Epithelial cell of umbilical artery (primary cell): ENCODE measurements at places on chromosomes 12 and 14. TPM values are rescaled to one million over a fixed set of nuclear protein-coding genes. Genes with fewer than 3 reads are reported as not detected.

TMTC1 gene
- 2.6 and 16.7 TPM in 2 replicates for total RNA-seq

FUT8 gene
- total RNA-seq: 36.7 and 53.3 TPM in 2 replicates

FAM90A1 gene
- total RNA-seq: 0.15 TPM in 1 of 2 replicates, not detected in the other

MAGOHB gene
- 16.2 and 21.4 TPM in 2 replicates for total RNA-seq

ADAMTS20 gene
- not detected in 2 replicates for total RNA-seq

RAB15 gene
- 6.2 and 7.9 TPM in 2 replicates for total RNA-seq

RIPK3 gene
- 5.5 and 6.7 TPM in 2 replicates for total RNA-seq

RNU4-1 gene
- under 0.01 TPM in 2 replicates for total RNA-seq

POLE2 gene
- total RNA-seq: 14.9 and 16.6 TPM in 2 replicates

SETD3 gene
- total RNA-seq: 63.8 and 67.6 TPM in 2 replicates

CLEC1A gene
- 18.7 and 24.4 TPM in 2 replicates for total RNA-seq

TMCC3 gene
- total RNA-seq: 20.5 and 26.6 TPM in 2 replicates

RIMBP2 gene
- under 0.01 TPM in 1 of 2 replicates, not detected in the other for total RNA-seq

FBXO33 gene
- total RNA-seq: 10.7 and 11.4 TPM in 2 replicates

OVCH1 gene
- not detected in 2 replicates for total RNA-seq

SCN8A gene
- total RNA-seq: 16.9 and 40.0 TPM in 2 replicates

AGAP2 gene
- under 0.01 and 0.15 TPM in 2 replicates for total RNA-seq

AREL1 gene
- total RNA-seq: 24.8 and 27.0 TPM in 2 replicates

GARIN6 gene
- not detected in 2 replicates for total RNA-seq

PPM1H gene
- total RNA-seq: 1.3 and 4.3 TPM in 2 replicates

KCNJ8 gene
- 0.15 TPM in 1 of 2 replicates, not detected in the other for total RNA-seq

TGFB3 gene
- 0.91 and 1.3 TPM in 2 replicates for total RNA-seq

NOP9 gene
- total RNA-seq: 22.4 and 26.6 TPM in 2 replicates

EEA1 gene
- 16.6 and 21.9 TPM in 2 replicates for total RNA-seq

P2RX2 gene
- not detected in 2 replicates for total RNA-seq

NAP1L1 gene
- total RNA-seq: 228 and 306 TPM in 2 replicates

TMEM30B gene
- under 0.01 TPM in 2 replicates for total RNA-seq

AVPR1A gene
- total RNA-seq: not detected in 2 replicates

PTPRR gene
- total RNA-seq: 2.0 and 2.3 TPM in 2 replicates

KLRC2 gene
- not detected in 2 replicates for total RNA-seq

NINJ2 gene
- total RNA-seq: 0.65 TPM in 1 of 2 replicates, not detected in the other
